Left cardiac atrium (tissue), 4 donors: ENCODE measurements at places on chromosomes 2 and 18.
A peak's percentile ranks its signal among the peaks of the same experiment; 100 is the strongest.

DNA sequence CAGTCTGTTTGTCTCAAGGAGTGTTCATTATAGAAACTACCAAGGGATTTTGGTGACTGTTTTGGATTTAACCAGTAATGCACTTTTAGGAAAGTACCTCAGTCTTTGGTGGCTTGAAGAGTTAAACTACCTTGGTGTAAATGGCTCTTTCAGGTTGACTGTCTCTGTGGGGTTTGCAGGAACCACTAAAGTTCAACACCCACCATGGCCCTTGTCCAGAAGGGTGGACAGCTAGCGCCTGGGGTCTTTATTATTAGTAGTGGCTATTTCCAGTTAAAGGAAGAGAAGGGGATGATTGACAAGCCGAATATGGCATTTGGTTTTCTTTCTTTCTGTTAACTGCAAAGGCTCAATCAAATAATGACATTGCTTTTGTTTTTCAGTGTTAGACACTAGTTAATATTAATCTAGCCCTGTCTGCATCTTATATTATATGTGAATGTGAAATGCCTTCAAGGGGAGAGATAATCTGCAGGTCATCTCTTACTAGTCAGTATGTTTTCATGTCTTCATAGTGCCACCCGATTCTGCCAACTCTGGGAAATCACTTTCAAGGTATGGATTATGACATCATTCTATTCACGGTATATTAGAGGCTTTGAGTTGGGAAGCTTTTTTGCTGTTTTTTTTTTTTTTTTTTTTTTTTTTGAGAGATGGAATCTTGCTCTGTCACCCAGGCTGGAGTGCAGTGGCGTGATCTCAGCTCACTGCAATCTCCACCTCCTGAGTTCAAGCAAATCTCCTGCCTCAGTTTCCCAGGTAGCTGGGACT, 56.4 kb downstream of the MAP4K4 start:
- no peak for DNase-seq

DNA sequence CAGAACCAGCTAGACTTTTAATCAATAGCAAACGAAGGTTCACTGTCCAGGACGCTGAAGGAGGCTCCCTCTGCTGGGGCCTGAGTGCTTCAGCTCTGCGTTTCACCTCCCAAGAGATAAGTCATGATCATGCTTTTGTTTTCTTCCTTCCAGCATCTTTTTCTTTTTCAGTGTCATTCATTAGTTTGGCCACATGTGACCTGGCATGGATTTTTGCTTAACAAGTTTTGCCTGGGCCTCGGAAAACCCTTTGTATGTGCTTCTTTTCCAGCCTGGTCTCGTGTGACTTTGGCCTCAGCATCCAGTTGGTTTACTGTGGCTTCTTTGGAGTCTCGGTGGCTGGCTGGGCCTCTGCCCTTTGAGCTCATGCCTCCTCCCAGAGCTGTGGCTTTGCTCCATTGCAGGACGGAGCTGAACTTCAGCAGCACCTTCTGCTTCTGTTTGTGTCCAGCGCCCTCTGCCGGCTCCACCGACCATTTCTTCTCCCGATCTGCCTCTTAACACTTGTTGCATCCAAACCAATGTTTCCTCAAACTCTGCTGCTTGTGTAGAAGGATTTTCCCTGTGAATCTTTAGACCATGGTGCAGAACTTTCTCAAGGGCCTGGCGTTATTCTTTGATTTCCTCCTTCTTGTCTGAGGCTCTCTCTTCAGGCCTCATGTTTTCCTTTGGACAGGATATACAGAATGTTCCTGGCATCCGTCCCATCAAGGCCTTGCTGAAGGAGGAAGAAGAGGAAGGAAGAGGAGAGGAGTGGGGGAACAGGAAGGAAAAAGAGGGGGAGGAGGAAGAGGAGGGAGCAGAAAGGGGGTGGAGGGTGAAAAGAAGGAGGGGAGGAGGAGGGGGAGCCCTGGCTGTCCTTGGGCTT, 23.6 kb upstream of the HES6 start:
- peak; percentile 92 for DNase-seq

GRCh38 chr2:82636402-82637020, 1822.6 kb downstream of the SUCLG1 start:
- no peak for DNase-seq

DNA sequence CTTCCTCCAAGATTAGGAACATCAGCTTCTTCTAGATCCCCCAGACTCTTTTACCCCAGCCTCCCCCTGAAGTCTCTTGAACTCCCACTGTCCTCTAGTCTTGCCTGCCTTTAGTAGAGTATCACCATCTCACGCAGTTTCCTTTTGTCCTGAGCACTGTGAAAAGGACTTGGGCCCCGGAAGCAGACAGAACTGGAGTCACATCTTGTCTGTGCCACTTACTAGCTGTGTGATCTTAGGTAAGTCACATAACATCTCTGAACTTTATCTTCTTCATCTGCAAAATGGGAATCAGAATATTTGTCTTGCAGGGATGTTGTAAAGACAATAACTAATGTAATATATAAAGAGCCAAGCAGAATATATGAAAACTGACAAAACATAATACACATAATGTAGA, 8.4 kb upstream of the TRABD2A start:
- no peak for DNase-seq

- DNase-seq = no peak
Observed at GRCh38 chr18:61666876-61667590, 225.8 kb downstream of the RNF152 start.

DNA sequence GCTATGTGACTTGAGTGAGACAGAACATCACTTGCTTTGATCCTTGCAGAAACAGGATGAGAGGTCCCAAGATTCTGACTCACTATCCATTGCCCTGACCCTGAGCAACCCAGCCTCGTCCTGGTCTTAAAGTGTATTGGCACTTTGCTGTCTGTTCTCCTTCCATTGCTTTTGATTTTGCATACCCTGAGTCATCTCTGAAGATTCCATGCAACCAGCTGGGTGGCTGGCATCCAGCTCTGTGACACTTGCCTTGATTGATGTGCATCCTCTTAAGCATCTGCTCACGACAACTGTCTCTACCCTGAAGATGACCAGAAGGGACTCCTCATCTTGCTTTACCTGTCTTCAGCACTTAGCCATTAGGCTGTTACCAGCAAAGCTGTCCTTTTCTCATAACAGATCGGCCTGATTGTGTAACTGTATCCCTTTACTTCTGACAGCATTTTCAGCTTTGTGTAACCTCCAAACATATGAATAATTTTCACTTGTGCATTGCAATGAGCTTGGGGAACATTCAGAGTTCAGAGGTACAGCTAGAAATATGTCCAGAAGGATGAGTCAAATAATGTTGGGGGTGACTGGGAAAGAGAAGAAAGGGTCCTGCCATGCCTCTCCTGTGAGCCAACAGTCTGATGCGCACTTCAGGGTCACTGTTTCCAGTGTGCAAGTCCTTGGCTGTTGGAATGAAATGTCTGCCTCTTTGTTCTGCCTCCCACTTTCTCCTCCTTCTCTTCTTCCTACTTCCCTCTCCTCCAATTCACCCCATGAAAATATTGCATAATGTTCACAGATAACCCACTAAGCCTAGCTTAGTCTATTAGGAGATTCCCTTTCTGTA, 249.7 kb upstream of the OSR1 start:
- no peak for DNase-seq

- no peak for DNase-seq
Observed at GRCh38 chr18:2987876-2988790, 24.8 kb downstream of the LPIN2 start.

GRCh38 chr18:36672437-36673344, 156.1 kb downstream of the TPGS2 start:
- DNase-seq = no peak

- DNase-seq = no peak
Observed at GRCh38 chr18:68564961-68565360, 149.9 kb downstream of the TMX3 start.

- no peak for DNase-seq
Observed at GRCh38 chr2:94759211-94759610, 112.0 kb upstream of the TEKT4 start.

DNA sequence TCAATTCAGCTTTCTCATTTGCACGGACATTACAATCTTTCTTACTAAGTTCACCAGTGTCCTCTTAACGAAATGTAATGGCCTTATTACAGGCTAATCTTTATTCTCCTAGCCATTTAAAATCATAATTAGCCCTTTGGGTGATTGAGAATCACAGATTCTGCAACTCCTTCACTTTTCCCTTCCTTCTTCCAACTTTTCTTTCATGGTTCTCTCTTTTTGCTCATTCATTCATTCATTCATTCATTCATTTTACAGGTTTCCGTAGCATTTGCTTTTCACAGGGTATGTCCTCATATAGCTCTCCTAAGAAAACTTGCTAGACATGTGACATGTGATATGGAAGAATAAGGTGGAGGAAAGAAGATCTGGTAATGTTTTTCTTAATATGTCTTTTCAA, 16.0 kb downstream of the TBR1 start:
- no peak for DNase-seq

DNA sequence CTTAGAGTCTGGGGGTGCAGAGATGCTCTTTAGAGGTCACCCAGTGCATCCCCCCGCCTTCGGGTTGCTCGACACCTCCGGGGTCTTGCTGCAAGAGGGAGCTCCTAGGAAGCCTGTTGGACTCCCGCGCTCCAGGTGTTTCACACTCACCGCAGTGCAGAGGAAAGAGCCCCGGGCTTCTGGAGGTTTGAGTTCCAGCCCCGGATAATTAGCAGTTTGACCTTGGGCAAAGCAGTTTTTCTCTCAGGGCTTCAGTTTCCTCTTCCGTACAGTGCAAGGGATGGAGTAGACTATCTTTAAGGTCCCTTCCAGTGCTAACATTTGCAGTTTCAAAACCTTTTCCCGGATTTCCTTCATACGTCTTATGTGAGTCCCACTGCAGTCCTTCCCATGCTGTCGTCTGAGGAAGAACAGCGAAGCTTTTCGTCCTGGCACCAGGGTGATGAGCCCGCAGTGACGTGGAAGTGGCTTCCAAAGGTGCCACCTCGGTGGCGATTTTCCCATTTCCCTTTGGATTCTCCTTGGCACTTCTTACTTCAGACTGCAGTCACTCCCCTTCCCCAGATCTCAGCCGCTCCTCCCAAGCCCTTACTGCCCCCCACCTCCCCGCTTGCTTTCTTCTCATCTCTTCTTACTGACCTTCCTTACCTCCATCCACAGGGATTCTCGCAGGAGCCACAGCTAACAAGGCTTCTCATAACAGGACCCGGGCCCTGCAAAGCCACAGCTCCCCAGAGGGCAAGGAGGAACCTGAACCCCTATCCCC, 585 bp downstream of the PNKD start:
- DNase-seq = no peak

- DNase-seq = no peak
Observed at GRCh38 chr2:149409506-149409905, 79.1 kb downstream of the LYPD6 start.

DNA sequence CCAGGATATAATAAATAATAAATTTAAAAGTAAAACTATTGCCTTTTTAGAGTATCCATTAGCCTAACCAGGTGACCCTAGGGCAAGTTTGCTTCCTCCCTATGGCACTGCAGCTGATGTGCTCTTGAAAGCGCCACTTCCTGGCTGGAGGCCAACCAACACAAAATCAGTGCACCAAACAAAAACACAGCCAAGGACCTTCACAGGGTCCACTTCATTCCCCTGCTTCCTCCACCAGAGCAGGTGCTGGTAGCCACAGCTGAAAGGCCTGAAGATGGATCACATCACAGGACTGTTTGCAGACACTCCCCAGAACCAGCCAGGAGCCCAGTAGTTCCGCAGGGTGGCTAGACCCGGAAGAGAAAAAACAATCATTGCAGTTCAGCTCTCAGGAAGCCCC, 108.8 kb downstream of the TWIST2 start:
- no peak for DNase-seq

- no peak for DNase-seq
Observed at GRCh38 chr18:24877546-24877945, 417.1 kb downstream of the HRH4 start.

- peak; percentile 77 for DNase-seq
Observed at GRCh38 chr2:96811917-96812316, 4.2 kb upstream of the CNNM3 start.

- DNase-seq = no peak
Observed at GRCh38 chr2:159230145-159230877, 56.2 kb downstream of the WDSUB1 start.

GRCh38 chr2:102872388-102872787, 110.6 kb downstream of the TMEM182 start:
- no peak for DNase-seq

GRCh38 chr18:48418539-48419276, 9.5 kb upstream of the ZBTB7C start:
- DNase-seq = peak; percentile 34

- no peak for DNase-seq
Observed at GRCh38 chr2:195410074-195410671, 246.9 kb upstream of the SLC39A10 start.

DNA sequence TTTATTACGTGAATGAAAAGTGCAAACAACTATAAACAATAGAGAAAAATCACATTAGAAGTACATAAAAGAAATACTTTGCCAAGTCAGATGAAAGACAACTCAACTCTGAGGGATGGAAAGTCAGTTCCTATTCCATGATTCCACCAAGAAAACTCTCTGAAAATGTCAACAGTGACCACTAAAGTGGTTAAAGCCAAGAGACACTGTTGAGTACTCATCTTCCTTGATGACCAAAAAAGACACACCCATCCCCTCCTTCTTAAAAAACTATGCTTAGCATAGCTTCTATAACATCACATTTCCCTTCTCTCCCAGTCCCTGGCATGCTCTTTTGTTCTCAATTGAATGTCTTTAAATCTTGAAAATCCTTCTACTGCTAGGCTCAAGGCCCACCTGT, 160.0 kb downstream of the TCF4 start:
- no peak for DNase-seq

GRCh38 chr2:160647967-160648685, 154.5 kb upstream of the RBMS1 start:
- DNase-seq = no peak

DNA sequence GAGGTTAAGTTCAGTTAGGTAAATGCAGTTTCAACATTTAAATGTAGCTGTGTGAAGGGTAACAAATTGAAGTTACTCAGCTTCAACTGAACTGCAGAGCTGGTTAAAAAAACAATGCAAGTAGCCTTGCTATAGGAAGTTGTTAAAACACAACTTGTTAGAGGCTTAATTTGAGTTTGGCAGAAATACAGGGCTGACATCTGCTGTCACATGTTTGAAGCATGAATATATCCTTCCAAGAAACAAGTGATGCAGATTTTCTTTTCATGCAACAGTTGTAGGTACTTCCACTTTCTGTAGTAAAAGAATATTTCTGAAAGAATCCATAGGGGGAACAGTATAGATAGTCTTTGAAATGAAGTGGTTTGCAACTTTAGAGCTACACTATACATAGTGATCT, 208.7 kb upstream of the RASGRP3 start:
- DNase-seq = no peak

- DNase-seq = no peak
Observed at GRCh38 chr2:189375842-189376241, 65.4 kb upstream of the WDR75 start.

DNA sequence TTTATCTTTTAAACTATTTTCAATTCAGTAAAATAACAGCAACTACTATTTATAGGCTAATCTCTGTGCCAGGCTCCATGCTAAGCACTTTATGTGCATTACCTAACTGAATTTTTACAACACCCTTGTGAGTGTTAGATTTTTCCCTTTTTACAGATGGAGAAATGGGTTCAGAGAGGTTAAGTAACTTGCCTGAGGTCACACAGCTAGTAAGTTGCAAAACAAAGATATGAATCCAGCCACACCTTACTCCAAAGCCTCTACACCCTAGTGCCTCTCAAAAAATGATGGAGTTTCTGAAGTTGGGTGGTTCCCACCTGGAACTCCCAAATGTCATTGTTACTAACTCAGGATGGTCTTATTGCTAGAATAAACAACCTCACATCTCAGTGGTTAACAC, 60.8 kb downstream of the RHOB start:
- DNase-seq = no peak

GRCh38 chr2:207600231-207600630, 25.0 kb downstream of the METTL21A start:
- DNase-seq = no peak
